ENCODE measurements at places on chromosomes 1 and 21. TPM values are rescaled to one million over a fixed set of nuclear protein-coding genes. Genes with fewer than 3 reads are reported as not detected.

The RORC gene
- total RNA-seq: 0.24 TPM

- DNase-seq: peak; percentile 97
Observed at GRCh38 chr1:151254217-151255213, at the start of gene PSMD4. Gene PSMD4, plus strand, starts transcription at chr1:151254734. Its CDS starts 49 bp downstream, at chr1:151254783.

GRCh38 chr1:111503585-111504060 lies at the start of the genes ADORA3 and TMIGD3:
Gene ADORA3, minus strand, starts transcription at chr1:111503633. Its CDS starts 279 bp downstream, at chr1:111503354.
Gene TMIGD3, minus strand, starts transcription at chr1:111503633. Its CDS starts 279 bp downstream, at chr1:111503354.
- DNase-seq: no peak

DNA sequence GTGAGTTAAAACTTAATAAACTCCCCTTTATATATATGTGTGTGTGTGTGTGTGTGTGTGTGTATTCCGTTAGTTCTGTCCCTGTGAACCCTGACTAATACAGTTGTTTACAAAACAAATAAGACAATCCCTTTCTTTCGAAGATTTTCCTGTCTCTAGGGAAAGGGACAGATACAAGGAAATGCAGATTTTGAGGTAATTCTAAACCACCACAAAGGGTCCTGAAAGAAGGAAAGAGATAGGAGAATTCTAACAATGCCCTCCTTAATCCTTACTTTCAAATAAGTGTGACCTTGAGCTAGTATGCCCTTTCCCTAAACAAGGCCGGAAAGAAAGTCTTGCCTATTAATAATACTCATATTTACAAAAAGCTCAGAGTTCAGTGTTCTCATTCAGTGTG lies 164.8 kb upstream of the COL11A1 start:
- DNase-seq: no peak

DNA sequence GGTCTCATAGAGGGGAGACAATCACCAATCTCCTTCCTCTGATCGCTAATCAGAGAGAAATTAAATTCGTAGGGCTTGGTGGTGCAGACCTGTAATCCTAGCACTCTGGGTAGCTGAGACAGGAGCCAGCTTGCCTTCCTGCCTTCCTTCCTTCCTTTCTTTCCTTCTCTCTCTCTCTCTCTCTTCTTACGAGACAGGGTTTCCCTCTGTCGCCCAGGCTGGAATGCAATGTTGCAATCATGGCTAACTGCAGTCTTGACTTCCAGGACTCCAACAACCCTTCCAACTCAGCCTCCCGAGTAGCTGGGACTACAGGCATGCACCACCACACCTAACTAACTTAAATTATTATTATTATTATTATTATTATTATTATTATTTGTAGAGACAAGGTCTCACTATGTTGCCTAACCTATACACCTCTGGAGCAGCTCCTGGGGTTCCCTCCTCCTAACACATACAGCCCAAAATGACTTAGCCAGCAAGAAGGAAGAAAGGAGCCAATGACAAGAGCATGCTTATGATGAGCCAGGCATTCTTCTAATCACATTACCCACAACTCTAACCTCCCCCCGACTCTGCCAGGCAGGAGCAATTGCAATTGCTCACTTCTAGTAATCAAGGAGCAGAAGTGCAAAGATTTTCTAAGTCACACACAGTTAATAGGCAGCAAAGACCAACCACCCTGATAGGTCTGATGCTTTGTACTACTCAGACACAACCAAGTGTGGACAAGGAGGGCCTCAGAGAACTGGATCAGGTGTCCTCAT lies 105.4 kb upstream of the F3 start:
- DNase-seq: no peak

- DNase-seq: peak; percentile 80
Observed at GRCh38 chr1:1360506-1361169, 2.3 kb upstream of the MXRA8 start.
